Stimulated activated CD4-positive, alpha-beta T cell treated with anti-CD3 and anti-CD28 coated beads, TNF-alpha, amount 100 ng/mL, for 48 hours (primary cell): ENCODE measurements at places on chromosomes 1 and 21.

GRCh38 chr1:155473151-155473821 is 89.3 kb downstream of the ASH1L start:
- DNase-seq, result no peak

- DNase-seq, result no peak
Observed at GRCh38 chr1:914131-914890, 9.4 kb upstream of the SAMD11 start.

- no peak for DNase-seq
Observed at GRCh38 chr1:87230501-87230900, 98.2 kb upstream of the LMO4 start.

GRCh38 chr1:167767761-167768160 is 46.0 kb downstream of the MPZL1 start:
- no peak for DNase-seq

DNA sequence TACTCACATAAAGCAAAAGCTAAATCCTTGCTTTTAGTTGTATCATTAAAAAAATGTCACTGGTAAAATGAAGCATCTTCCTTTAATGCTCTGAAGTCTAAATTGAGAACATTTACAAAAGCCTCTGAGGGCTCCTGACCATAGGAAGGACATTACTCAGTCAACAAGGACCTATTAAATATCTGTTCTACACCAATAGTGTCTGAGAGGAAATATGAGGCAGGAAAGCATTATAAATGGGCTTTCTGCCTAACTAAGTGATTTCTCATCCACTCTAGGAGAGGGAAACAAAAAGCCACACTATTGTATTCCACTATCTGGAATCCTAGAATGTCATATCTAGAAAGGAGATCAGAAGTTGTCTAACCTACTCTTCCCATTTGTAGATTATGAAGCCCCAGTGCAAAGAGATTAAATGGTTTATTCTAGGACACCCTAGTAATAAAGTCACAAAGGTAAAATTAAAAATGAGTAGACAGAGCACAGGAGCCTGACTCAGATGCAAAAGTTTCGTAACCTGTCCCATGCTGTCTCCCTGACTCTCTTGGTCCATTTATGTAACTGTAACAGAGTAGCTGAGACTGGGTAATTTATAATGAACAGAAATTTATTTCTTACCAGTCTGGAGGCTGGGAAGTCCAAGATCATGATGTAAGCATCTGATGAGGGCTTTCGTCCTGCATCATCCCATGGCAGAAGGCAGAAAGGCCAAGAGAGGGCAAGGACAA is 17.6 kb downstream of the RGS1 start:
- no peak for DNase-seq

DNA sequence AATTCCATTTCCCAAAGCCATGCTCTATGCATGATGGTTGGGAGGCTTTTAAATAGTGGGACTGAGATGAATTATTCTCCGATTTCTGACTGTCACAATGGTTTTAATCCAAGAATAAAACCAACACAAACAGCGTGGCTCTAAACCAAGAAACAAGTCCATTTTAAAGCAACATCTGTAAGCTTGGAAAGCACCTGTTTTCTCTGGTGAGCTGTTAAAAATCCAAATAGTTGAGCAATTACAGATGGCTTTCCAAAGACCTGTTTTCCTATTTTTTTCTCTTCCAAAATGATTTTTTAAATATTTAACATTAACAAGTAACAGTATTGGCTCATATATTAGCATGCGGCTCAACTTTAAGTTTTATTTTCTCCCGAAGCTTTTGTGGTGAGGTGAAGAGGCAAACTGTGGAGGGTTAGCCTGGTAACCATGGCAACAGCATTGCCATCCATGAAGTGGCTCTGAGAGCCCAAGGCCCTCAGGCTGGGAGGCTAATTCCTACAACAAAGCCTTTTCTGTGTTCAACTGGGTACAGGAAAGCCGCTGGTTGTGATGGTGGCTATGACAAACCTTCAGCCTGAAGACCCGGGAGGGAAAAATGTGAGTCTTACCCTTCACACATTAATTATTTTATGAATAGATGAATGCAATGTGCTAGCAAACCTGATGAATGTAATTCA is 56.7 kb upstream of the B3GALT5 start:
- DNase-seq, result no peak

GRCh38 chr1:102050556-102050955 is 53.8 kb upstream of the OLFM3 start:
- no peak for DNase-seq

DNA sequence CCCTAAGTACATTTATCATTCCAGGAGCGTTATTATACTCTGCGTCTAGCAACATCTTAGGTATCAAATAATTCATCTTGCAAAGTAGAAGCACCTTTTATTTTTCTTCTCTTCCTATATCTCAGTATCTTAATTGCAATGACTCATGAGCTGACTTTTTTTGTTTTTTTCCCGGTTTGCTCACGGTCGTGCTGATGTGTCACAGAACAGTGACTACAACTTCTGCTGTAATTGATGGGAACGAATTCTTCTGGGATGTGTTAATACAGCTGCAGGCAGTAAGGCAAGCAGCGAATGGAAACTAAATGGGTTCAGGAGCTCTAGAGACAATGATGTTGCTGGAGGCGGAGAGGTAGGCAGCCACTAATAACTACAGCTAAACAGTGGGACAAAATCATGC is 89.8 kb upstream of the TMPRSS15 start:
- DNase-seq, result no peak

GRCh38 chr1:230393722-230394121 is 32.4 kb downstream of the PGBD5 start:
- no peak for DNase-seq

GRCh38 chr21:45010860-45011259 is 63.5 kb upstream of the ADARB1 start:
- DNase-seq, result no peak

- DNase-seq, result no peak
Observed at GRCh38 chr1:160357286-160358002, 9.4 kb upstream of the NHLH1 start.

GRCh38 chr1:181033128-181033798 is 520 bp upstream of the MR1 start:
- no peak for DNase-seq

GRCh38 chr1:4690951-4691675 is 36.7 kb downstream of the AJAP1 start:
- DNase-seq, result no peak
